ENCODE measurements at places on chromosomes 7 and 10. TPM values are rescaled to one million over a fixed set of nuclear protein-coding genes. Genes with fewer than 3 reads are reported as not detected.

Gene IGF2BP3
- total RNA-seq, result 11.0 TPM

DNA sequence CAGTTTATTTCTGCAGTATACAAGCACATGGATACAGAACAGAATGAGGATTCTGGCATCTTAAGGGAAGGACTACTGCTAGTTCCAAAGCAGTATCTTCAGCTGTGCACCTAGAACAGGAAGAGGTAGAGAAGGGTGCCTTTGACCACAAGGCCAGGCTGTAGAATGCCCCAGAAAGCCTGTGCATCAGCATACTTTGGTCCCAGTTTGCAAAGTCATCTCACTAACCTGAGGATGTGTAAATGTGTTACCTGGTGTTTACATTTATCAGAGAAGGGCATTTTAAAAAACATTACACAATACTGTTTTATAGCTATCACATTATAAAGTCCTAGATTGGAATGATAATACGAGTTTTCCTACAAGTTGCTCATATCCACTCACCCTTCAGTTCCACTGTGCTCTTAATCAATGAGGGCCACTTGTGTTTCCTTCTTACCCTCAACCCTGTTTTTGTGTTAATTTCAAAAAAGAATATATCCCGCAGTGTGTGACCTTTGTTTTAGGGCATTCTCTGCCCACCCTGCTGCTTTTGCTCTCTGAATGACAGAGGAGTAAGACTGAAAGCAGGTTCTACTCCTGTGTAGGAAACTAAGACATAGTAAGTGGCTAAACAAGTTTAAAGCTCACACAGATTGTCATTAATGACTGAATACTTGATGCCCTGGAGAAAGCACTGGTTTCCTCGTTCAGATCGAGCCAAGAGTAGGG lies 3.4 kb downstream of the SLC35G1 start:
- DNase-seq, result no peak

- DNase-seq, result no peak
Observed at GRCh38 chr7:44196450-44196872, 4.3 kb upstream of the YKT6 start.

DNA sequence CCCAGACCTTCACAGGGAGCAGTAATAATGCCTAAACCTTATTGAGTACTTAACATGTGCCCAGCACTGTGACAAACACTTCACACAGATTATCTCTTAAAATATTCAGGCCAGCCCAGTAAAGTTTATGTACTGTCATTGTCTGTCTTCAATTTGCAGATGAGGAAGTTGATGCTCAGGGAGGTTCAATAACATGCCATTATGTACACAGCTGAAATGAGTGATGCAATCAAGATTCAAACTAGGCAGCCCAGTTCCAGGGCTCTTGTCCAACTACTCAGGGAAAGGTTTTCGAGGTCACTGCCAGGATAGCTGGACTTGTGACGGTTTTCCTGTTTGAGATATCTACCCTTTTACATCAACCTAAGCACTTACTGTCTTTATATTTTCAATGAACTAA lies 56.1 kb downstream of the AUTS2 start:
- no peak for DNase-seq

Measured in T-helper 17 cell (primary cell).